Left colon (tissue), 2 donors: ENCODE measurements at places on chromosomes 6 and 20. TPM values are rescaled to one million over a fixed set of nuclear protein-coding genes. Genes with fewer than 3 reads are reported as not detected.

Gene MATN4
- total RNA-seq: not detected

Gene NKX2-4
- not detected for total RNA-seq

Gene SLC22A23
- total RNA-seq: 98.6 TPM

Gene SLC22A7
- total RNA-seq: not detected

Gene UBD
- 2.3 TPM for total RNA-seq

Gene AMD1
- total RNA-seq: 62.0 TPM

- DNase-seq: no peak
Observed at GRCh38 chr6:21199262-21199661, 394.3 kb upstream of the SOX4 start.

DNA sequence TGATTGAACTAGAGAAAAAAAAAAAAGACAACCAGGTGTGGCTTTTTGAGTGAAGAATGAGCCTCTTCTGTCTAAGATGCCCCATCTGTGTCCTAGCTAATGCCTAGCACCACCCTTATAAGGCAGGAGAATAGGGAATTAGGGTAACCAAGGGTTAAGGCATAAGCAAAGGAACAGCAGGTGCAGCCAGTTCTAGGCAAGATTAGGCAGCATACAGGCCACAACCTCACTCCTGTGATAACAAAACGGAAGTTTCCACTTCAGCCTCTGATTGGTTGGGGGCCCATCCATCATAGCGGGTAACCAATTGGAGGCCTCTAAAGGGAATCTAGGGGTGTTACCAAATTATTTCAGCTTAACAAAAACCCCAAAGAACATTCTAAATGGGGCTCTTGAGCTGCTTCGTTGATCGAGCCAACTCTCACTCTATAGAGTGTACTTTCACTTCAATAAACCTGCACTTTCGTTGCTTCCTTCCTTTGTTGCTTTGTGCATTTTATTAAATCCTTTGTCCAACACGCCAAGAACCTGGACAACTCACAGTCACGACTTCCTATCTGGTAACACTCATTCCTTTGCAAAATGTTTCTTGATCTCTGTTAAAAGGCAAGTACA lies 61.9 kb upstream of the TAGAP start:
- peak; percentile 61 for DNase-seq

DNA sequence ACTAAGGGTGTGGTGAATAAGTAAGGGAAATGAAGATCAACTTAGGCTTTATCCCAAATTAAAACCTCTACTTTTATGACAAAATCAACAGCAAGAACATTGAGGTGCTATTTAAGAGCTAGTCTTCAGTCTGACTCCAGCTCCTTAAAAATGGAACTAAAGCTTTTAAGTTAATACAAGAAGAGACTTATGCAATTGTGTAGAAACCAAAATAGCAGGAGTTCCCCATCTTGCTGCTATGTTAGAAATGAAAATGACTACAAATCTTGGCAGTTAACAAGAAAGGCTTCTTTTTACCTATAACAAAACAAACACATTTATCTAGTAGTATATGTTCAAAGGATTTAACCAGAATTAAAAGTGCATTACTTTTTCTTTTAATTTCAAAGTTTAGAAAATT lies 25.7 kb downstream of the HMGN3 start:
- no peak for DNase-seq

DNA sequence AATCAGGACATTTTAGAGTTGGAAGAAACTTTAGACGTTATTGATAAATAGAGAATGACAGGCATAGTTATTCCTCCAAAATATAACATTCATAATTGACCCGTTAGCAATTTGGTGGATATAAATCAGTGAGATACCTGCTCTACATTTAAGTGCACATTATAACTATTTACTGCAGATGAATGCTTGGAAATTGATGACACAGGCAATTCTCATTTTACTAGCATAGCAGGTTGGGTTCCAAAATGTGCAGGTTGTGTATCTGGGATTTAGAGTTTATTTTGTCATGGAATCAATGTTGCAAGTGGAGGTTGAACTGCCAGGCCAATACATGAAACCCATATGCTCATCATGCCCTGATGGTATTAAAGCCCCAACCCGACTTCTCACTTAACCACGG lies 44.4 kb upstream of the PROKR2 start:
- DNase-seq: no peak

GRCh38 chr6:150632785-150633485 lies 33.2 kb downstream of the PLEKHG1 start:
- DNase-seq: no peak

DNA sequence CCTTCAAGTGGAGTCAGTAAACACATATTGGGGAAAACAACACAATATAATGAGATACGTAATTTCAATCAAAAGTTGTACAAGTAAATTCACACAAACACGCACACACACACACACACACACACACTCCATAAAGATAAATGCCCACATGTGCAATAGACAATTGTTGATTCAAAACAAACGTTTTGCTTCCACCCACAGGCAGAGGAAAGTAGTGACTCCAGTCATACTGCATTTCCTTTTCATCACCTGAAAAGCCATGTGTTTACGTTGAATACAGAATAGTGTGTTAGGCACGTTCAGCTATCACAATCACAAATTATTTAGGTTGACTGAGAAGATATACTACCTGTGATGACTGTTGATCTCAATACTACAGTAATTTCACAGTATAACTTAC lies 443.8 kb upstream of the MANEA start:
- no peak for DNase-seq

DNA sequence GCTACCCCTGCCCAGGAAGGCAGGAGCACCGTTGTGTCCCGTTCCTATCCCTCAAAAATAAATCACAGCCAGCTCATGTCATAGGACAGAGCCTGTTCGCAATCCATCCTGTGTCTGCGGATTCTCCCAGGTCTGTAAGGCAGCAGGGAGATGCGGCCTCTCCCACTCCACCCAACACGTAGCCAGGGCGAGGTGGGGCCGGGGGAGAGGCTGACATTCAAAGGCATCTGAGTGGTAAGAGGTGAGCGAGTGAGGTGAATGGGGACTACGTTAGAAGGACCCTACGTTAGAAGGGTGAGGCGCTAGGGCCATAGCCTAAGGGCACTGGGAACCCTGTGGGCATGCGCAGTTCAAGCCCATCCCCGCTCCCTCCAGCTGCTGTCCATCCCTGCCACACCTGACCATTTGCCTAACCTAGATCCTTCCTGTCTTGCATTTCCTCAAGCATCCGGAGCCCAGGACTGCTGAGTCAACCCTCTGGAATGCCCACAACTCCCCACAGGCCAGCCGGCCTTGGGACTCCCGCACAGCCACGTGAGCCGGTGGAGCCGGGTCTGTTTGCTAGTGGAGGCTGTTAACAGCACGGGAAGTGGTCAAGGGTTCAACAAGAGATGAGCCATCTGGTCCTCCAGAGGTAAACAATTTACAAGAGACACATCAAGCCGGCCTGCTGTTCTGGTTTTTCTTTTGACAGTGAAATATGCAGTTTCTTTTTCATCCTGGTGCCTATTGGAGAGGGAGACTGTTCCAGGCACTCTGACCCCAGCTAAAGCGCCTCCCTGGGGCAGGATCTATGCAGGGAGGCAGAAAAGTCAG lies 45.9 kb downstream of the RIPOR3 start:
- DNase-seq: peak; percentile 55

- DNase-seq: no peak
Observed at GRCh38 chr20:48106428-48106827, 321.1 kb upstream of the SULF2 start.

DNA sequence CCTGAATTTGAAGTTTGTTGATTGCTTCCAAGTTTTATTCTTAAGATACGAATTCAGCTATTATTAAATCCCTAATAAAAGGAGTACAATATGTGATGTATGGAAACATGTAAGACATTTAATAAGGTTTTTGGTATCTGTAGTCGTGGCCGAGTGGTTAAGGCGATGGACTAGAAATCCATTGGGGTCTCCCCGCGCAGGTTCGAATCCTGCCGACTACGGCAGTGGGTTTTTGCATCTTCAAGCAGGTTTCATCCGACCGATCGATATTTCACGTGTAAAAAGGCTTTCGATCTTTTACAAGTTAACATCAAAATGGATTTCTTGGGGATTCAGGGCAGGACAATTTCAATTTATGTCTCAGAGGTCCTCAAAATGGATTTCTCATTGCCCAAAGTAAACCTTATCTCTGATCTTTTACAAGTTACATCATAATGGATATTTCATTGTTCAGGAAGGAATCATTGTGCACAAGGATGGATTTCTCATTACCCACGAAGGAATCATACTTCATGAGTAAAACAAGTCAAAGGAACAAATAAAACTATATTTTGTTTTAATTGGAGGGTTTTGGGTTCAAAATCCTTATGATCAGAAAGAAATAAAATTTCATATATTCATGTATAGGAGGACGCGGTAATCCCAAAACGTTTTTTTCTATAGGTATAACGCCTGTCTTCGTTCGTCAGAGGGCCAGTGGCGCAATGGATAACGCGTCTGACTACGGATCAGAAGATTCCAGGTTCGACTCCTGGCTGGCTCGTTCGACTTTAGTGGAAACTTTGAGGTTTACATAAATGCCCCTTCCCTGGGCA lies 37.3 kb upstream of the BTN3A2 start:
- no peak for DNase-seq

GRCh38 chr20:24086121-24086520 lies 97.5 kb upstream of the GGTLC1 start:
- DNase-seq: no peak

GRCh38 chr20:4413314-4414049 lies 308.2 kb upstream of the PRND start:
- no peak for DNase-seq

DNA sequence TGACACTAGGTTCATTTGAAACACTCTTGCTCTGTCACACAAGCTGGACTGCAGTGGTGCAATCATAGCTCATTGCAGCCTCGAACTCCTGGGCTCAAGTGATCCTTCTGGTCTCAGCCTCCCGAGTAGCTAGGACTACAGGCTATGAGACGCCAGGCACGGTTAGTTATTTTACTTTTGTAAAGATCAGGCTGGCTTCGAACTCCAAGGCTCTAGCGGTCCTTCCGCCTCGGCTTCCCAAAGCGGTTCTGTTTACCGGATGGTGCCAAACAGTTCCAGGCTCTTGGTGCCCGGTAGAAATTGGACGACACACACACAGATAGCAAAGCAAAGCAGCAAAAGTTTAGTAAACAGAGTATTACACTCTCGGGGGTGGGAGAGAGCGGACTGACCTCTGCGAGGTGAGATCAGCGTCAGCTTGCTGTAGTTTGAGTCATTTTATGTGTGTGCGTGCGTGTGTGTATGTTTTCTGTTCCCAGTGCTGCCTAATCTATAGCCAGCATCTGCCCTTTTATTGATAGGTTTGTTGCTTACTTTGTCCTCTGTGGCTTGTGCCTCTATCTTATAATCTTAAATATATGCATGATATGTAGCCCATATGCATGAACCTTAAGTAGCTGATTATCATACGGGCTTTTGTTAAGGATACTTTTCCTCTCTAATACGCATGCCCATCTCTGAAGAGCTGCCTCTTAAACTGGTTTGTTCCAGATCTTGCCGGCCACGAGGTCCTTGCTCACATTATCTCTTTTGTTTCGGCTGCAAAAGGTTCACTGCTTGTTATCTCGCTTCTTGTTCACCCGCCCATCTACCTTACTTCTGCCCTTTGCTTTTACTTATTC lies 75.2 kb downstream of the OR2B2 start:
- DNase-seq: peak; percentile 70

- DNase-seq: no peak
Observed at GRCh38 chr6:100968949-100969348, 87.8 kb upstream of the ASCC3 start.

DNA sequence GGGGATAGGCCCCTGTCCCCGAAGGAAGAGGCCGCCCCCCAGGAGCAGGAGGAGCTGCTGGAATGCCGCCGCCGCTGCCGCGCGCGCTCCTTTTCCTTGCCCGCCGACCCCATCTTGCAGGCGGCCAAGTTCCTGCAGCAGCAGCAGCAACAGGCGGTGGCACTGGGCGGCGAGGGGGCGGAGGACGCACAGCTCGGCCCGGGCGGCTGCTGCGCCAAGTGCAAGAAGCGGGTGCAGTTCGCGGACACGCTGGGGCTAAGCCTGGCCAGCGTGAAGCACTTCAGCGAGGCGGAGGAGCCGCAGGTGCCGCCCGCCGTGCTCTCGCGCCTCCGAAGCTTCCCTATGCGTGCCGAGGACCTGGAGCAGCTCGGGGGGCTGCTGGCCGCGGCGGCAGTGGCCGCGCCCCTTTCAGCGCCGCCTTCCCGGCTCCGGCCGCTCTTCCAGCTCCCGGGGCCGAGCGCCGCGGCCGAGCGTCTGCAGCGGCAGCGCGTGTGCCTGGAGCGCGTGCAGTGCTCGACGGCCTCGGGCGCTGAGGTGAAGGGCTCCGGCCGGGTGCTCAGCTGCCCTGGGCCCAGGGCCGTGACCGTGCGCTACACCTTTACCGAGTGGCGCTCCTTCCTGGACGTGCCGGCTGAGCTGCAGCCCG lies 630 bp downstream of the PPP1R3G start:
- peak; percentile 34 for DNase-seq

DNA sequence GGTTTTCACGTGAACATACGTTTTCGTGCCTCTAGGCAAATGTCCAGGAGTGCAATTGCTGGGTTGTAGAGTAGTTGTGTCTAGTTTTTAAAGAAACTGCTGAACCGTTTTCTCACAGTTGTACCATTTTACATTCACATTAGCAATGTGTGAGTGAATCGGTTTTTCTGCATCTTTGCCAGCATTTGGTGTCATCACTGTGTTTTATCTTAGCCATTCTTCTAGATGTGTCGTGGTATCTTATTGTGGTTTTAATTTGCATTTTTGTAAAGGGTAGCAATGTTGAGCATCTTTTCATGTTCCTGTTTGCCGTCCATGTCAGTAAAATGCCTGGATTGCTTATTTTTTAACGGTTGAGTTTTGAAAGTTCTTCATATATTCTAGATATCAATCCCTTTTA lies 10.2 kb downstream of the DOK5 start:
- DNase-seq: no peak

DNA sequence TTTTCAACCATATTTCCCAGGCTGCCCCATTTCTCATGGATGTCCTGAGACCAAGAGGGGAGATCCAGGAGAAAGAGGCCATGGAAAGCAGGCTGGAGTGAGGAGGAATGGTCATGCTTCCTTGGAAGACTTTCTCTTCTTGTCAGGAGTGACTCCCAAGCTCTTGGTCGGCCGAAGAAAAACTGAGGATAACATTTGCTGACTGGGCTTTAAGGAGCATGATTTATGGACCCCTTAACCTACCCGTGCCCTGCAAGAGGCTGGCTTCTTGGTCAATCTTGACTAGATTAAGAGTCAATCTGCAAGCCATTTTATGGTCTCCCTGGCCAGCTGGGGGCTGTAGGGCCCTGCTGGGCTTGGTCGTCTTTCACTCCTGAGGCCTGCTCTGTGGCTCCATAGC lies 22.8 kb downstream of the ADGRF4 start:
- no peak for DNase-seq

DNA sequence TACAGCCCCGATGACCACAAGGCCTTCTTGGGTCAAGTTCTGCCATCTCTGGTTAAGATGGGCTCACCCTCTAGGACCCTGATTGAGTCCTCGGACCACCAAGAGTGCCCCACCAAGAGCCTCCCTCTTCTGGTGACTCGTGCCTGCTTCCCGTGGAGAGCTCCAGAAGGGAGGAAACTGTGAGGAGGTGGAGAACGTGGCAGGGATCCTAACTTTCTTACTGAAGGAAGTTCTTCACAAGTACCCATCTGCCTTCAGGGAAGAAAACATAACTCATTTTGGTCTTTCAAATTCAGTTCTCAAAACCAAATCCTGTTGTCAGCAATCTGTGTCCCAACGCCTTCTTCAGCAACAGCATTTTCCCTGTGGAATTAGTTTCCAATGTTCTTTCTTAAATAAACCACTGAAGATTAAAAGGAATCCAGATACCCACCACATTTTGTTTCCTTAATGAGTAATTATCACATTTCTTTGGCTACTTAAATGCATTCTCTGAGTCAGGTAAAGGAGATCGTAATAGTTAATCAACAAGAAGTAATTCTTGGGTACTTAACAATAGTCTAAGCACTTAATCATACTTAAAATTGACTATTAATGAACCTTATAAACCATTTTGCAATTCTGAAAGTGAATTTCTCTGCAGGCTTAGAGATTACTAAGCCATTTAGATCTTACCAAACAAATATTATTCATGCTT lies 185.8 kb upstream of the SGK1 start:
- DNase-seq: no peak
